Stimulated activated CD4-positive, alpha-beta T cell treated with anti-CD3 and anti-CD28 coated beads, Interleukin-2, amount 100 ng/mL, for 24 hours (primary cell): ENCODE measurements at places on chromosomes 2 and 18.

GRCh38 chr2:196171946-196172345 lies 568 bp upstream of the STK17B start:
- no peak for DNase-seq

DNA sequence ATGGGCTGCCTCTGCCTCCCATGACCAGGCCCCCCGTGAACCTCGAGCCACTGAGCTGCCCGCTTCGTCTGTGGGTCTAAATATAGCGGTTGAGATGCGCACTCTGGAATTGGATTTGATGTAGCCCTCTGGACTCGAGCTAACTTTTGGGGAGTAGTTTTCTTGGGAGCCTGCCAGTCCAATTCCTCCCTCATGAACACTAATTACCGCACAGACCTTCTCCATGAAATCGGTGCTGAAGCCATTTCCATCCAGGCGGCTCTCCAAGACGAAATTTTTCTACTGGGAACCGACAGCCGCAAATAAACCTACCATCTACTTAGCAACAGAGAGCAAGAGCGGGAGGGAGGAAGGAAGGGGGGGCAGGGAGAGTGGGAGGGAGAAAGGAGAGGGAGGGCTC lies 63.6 kb downstream of the CELF4 start:
- no peak for DNase-seq

DNA sequence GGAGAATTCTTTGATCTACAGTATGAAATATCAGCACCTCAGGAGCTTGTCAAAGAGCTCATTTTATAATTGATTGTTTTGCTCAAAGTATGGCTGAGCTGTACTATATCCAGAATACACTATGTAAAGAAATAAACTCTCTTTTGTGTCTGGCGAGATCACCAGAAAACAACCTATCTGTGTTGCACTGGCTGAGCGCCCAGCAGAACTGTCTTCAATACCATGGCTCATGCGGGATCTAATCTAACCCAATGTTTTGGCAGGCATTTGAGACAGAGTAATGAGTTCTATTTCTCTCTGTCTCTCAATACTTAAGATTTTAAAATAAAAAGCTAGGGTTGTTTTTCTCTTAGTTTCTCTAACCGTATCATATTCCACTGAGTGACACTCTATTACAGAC lies 192.4 kb downstream of the L3MBTL4 start:
- DNase-seq = no peak

DNA sequence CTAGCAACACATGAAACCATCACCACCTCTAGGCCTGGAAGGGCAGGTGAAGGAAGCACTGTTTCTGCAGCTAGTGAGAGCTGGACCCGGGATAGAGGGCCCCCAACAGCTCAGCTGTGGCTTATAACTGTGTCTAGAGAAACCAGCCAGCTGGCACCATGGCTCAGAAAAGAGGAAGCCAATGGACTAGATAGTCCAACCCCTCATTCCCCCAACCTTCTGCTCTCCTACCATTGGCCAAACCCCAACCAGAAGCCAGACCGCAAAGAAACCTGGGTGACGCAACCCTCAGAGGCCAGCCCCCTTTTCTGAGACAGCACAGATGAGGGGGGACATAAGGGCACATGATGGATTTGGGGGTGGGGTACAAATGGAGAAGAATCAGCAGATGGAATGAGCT lies 24.3 kb downstream of the SMYD1 start:
- DNase-seq = no peak

GRCh38 chr2:175741164-175741563 lies 260.9 kb downstream of the LNPK start:
- no peak for DNase-seq

GRCh38 chr2:81087646-81088045 lies 783.1 kb upstream of the LRRTM1 start:
- DNase-seq = no peak

DNA sequence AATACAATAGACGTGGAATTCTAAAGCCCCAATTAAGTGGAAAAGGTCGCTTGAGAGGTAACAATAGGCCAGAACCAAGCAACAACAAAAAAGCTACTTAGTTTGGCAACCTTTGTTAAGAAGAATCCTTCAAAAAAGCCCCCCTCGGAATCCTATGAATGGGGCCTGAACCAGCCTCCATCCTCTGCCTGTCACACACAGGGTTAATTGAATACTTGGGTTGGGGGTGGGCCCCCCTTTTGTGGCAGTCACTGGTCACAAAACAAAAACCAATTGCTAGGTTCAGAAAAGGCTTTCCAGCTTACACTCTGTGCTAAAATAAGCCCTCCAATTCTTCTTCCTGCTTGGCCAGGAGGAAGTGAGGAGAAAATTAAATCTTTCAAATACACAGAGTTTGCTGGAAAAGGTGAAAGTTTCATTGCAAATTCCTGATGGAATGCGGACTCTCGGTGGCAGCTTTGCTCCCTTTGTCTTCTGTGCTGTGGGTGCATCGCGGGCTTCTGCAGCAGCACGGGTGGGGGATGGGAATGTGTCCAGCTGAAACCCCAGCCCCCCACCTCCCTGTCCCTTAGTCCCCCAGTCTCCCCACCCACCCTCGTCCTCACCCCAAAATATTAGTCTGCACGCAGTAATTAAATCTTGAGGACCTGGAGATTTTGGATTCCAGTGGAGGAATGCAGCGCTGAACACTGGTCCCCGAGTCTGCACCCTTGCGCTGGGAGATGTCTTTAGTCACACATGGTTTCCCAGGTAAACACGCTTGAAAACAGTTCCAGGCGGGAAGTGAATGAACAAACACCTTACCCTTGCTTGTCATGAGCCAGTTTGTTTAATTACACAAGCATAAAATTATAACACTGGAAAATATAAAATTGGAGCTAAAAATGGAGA lies 254.3 kb downstream of the SOX11 start:
- no peak for DNase-seq

- DNase-seq = no peak
Measured at GRCh38 chr2:118748245-118748885, 99.1 kb downstream of the EN1 start.

- DNase-seq = no peak
Measured at GRCh38 chr2:54648256-54648655, 75.2 kb upstream of the EML6 start.

- peak; percentile 48 for DNase-seq
Measured at GRCh38 chr2:203891474-203891873, 23.9 kb downstream of the CTLA4 start.
